NCI-H446 (cell line): ENCODE measurements at places on chromosomes 4 and X.

- DNase-seq, result no peak
Observed at GRCh38 chr4:186757696-186758355, 34.2 kb upstream of the FAT1 start.

GRCh38 chr4:85142451-85142850 lies 176.0 kb upstream of the WDFY3 start:
- no peak for DNase-seq

DNA sequence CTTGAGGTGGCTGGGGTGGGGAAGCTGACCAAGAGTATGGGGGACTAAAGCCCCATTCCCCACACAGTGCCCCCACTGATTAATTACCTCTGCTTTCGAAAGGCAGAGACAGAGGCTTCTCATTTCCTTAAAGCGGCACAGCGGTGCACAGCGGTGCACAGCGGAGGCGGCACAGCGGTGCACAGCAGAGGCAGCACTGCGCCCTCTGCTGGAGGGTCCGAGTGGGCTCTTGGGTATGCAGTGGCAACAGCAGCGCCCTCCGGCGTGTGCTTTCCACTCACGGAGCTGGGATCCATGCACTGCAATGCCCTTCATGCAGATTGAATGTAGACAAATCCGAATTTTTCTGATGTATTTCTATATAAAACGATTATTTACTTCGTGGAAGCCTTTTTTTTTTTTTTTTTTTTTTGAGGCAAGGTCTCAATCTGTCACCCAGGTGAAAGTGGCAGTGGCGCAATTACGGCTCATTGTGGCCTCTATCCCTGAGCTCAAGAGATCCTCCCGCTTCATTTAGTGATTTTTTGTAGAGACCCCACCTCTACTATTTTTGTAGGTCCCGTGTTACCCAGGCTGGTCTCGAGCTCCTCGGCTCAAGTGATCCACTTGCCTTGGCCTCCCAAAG lies 19.7 kb upstream of the PRPS2 start:
- DNase-seq, result no peak

DNA sequence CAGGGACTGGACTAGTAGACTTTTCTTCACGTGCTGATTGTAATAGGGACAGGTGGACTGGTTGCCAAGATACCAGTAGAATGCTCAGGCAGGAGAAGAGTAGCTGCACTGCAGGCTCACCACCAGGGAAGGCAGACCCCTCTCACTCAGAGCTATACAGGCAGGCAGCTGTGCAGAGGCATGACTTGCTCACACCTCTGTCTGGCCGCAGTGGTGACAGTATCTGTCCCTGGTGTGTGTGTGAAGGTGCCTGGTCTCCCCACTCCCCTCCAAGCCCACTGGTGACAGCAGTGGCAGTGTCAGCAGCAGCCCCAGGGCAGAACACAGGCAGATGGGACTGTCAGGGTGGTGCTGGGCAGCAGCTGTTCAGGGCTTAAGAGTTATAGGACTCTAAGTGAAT lies 140.7 kb downstream of the RPS6KA6 start:
- no peak for DNase-seq

DNA sequence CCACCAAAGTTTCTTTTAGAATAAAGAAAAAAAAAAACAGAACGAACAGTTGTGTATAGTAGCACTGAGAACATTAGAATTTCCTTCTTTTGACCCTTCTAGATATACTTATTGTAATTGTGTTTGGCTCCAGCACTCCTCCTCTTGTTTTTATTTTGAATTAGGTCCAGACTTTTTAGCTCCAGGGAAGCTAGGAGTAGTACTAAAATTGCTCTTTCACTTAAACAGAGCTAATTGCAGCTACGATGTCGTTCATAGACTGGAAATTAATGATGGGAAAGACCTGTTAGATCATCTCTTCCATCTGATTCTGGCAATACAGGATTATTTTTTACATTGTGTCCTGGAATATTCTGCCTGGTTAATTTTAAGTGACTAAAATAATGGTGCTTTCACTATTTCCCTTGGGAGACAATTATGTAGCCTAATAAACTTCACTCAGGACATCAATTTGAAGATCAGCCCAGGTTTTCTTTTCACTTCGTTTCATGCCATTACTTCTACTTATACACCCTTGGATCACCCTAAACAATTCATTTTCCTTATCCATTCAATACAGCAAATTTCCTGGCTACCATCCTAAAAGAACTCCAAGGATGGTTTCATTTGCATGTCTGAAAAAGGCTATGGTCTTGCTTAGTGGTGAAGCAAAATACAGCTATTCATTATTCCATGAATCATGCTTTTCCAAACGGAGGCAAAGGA lies 480.8 kb upstream of the TECRL start:
- DNase-seq, result peak; percentile 23

DNA sequence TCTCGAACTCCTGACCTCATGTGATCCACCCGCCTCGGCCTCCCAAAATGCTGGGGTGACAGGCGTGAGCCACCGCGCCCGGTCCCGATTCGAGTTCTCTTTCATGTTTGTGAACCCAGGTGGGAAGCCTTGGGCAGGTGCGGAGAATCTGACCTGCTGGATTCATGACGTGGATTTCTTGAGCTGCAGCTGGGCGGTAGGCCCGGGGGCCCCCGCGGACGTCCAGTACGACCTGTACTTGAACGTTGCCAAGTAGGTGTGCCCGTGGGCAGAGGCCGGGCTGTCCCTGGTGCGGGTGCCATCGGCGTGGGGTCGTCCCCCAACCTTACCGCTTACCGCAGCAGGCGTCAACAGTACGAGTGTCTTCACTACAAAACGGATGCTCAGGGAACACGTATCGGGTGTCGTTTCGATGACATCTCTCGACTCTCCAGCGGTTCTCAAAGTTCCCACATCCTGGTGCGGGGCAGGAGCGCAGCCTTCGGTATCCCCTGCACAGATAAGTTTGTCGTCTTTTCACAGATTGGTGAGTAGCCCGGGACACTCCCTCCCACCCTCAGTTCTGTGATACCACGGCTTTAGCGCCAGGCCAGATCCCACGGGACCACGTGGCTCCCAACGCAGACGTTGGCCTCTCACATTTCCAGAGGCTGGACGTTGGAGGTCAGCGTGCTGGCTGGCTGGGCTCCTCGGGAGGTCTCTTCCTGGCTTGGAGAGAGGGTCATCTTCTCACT lies 15.6 kb downstream of the IL3RA start:
- DNase-seq, result no peak

DNA sequence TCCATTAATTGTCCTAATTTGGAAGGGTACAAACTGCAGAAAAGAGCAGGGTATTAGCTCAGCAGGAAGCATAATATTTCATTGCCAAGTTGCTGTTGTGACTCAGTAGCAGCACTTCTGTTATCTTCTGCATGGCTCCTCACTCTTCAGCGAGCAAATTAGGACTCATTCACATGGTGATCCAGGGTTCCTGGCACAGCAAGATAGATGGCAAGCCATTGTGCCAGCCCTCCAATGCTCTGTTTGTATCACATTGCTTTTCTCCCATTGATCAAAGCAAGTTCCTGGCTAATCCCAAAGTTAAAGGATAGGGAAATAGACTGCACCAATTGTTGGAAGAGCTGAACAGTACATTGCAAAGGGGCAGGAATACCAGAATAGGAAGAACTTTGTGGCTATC lies 382.5 kb upstream of the ATOH1 start:
- DNase-seq, result peak; percentile 75

DNA sequence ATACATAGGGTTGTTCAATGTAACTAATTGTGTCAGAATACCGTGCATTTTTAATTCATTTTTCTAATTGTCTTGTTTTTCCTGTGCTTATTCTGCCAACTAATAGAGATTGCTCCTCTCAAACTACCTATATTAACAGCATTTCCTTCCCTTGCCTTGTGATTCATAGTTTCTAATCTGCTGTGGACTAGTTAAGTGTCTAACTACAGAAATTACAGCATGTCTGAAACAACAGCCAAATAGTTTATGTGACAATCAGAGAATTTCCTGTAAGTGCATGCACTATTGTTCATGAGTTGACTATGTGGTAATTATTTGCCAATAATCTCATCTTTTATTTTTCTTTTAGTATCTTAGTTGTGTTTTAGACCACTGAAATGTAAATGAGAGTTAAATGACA lies 4.1 kb upstream of the SEC24B start:
- DNase-seq, result no peak

GRCh38 chr4:39170301-39170700 lies 12.0 kb upstream of the WDR19 start:
- DNase-seq, result no peak

- DNase-seq, result no peak
Observed at GRCh38 chr4:68732653-68733466, 62.4 kb upstream of the UGT2B15 start.
